Activated CD8-positive, alpha-beta T cell treated with anti-CD3 and anti-CD28 coated beads for 36 hours (primary cell): ENCODE measurements at places on chromosomes 3 and 15. TPM values are rescaled to one million over a fixed set of nuclear protein-coding genes. Genes with fewer than 3 reads are reported as not detected.
A peak's percentile ranks its signal among the peaks of the same experiment; 100 is the strongest.

GRCh38 chr15:90205886-90206285, 4.8 kb downstream of the SEMA4B start:
- no peaks in the 10 kb centered on the region for H3K27me3 ChIP-seq
- H3K4me1 ChIP-seq: peaks cover 16% of the 10 kb centered on the region
- no peak overlapping the region for H3K4me3 ChIP-seq
- no peak overlapping the region for H3K27ac ChIP-seq
- no peak for DNase-seq

DNA sequence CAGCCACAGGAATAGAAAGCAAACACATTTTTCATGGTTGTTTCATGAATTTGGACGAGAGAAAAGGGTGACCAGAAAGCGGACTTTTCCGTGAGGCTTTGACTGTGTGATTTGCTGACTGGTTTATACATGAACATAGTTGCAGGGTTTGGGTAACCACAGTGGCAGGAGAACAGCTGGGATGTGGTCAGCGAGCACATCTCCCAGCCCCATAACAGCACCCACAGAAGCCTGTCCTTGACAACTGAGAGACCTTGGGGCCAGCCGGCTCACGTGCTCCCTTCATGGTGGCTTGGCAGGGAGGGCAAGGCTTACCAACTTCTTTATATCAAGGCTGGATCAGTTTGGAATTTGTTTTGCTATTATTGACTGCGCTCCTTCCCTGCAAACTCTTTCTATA, 13.2 kb upstream of the RGMA start:
- H3K4me3 ChIP-seq: no peak overlapping the region
- H3K4me1 ChIP-seq: no peaks in the 10 kb centered on the region
- peaks cover 18% of the 10 kb centered on the region for H3K27me3 ChIP-seq
- no peaks in the 10 kb centered on the region for H3K36me3 ChIP-seq
- no peak for DNase-seq
- H3K27ac ChIP-seq: no peak overlapping the region

GRCh38 chr15:38562278-38562677, 2.3 kb downstream of the RASGRP1 start:
- H3K36me3 ChIP-seq: peaks cover 63% of the 10 kb centered on the region
- H3K4me1 ChIP-seq: peaks cover 68% of the 10 kb centered on the region
- peak overlapping the region; percentile 83 for H3K4me3 ChIP-seq
- DNase-seq: peak; percentile 60
- H3K27ac ChIP-seq: peak overlapping the region; percentile 96

- H3K27ac ChIP-seq: no peak overlapping the region
- peaks cover 63% of the 10 kb centered on the region for H3K4me1 ChIP-seq
- H3K27me3 ChIP-seq: no peaks in the 10 kb centered on the region
- H3K36me3 ChIP-seq: no peaks in the 10 kb centered on the region
Measured at GRCh38 chr15:63491116-63491827, 13.1 kb upstream of the USP3 start.

DNA sequence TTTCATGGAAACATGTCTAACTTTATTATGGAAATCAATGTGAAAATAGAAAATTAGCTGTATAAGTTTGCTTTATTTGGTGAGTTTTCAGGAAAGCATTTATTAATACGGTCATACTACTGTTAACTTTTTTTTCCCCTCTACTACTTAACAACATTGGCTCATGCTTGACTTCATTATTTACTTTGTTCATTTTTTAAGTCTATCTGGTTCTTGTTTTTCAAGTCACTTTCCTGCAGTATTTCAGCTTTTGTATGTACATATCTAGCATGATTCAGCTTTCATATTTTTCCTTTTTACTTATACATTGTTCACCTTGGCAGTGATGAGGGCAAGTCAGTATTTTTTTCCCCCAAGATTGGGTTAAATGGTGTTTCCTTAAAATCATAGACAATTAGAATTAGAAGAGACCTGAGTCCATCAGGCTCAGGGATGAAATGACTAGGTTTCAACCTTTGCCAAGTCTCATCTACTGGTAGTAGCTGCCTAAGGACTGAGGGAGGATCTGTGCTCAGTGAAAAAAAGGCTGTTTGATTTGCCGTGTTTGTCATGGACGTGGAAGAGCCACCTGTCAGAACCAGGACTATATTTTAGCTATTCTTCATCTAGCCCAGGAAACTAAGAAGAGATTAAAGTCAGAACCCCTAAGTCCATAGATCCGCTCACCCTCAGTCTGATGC, 15.4 kb downstream of the TMOD3 start:
- H3K4me3 ChIP-seq: no peak overlapping the region
- no peak for DNase-seq
- H3K27ac ChIP-seq: no peak overlapping the region
- H3K36me3 ChIP-seq: peaks cover 4% of the 10 kb centered on the region
- peaks cover 67% of the 10 kb centered on the region for H3K4me1 ChIP-seq

- no peaks in the 10 kb centered on the region for H3K27me3 ChIP-seq
- no peak overlapping the region for H3K4me3 ChIP-seq
- no peaks in the 10 kb centered on the region for H3K36me3 ChIP-seq
- no peak overlapping the region for H3K27ac ChIP-seq
- DNase-seq: no peak
Measured at GRCh38 chr3:2807514-2807913, 302.7 kb downstream of the IL5RA start.

GRCh38 chr3:47042231-47042791, 62.8 kb downstream of the NBEAL2 start:
- H3K4me3 ChIP-seq: no peak overlapping the region
- H3K27ac ChIP-seq: no peak overlapping the region
- peaks cover 40% of the 10 kb centered on the region for H3K36me3 ChIP-seq
- DNase-seq: no peak

DNA sequence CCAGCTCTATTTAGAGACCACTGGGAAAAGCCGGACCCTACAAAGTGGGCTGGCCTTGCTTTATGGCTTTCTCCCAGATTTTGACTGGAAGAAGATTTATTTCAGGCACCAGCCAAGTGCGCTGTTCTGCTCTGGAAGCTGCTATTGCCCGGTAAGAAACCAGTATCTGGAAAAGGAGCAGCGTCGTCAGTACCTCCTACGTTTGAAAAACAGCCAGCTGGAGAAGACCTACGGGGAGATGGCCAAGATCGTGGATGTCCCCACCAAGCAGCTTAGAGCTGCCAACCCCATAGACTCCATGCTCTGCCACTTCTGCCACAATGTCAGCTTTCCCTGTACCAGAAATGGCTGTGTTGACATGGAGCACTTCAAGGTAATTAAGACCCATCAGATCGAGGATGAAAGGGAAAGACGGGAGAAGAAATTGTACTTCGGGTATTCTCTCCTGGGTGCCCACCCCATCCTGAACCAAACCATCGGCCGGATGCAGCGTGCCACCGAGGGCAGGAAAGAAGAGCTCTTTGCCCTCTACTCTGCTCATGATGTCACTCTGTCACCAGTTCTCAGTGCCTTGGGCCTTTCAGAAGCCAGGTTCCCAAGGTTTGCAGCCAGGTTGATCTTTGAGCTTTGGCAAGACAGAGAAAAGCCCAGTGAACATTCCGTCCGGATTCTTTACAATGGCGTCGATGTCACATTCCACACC, 60.9 kb downstream of the PXYLP1 start:
- DNase-seq: no peak
- H3K4me1 ChIP-seq: peaks cover 15% of the 10 kb centered on the region

DNA sequence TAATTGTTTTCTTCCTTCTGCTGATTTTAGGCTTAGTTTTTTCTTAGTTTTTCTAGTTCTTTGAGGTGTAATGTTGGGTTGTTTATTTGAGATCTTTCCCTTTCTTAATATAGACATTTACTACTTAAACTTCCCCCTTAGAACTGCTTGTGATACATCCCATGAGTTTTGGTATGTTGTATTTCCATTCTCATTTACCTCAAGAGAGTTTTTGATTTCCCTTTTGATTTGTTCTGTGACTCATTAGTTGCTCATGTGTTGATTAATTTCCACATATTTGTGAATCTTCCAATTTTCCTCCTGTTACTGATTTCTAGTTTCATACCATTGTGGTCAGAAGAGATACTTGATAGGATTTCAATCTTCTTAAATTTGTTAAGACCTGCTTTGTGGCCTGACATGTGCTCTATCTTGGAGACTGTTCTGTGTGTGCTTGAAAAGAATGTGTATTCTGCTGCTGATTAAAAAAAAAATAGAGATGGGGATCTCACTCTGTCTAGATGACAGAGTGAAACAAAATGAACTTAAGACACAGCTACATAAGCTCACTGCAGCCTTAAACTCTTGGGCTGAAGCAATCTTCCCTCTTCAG, 22.3 kb downstream of the GRM2 start:
- H3K4me1 ChIP-seq: peaks cover 45% of the 10 kb centered on the region
- H3K27me3 ChIP-seq: peaks cover 1% of the 10 kb centered on the region
- peak overlapping the region; percentile 3 for H3K4me3 ChIP-seq
- no peak for DNase-seq
- H3K36me3 ChIP-seq: peaks cover 5% of the 10 kb centered on the region

DNA sequence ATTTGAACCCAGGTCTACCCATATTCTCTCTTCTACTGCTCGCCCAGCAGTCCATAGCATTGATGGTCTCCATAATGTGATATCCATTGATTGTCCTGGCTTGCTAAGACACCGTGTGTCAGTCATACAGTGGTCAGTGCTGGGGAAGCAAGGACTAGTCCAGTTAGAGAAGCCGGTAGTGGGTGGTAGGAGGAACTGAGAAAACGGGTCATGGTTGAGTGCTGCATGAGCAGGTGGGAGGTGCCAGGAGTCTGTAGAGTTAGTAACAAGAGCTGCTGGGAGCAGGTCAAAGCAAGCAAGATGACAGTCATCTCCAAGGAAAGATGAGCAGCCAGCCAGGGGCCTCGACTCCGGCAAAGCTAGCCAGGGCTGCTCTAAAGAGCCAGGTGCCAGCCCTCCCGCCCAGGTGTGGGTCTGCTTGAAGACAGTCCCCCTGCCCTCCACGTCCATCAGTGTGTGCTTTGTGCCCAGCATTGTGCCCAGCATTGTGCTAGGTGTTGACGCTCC, 29.5 kb upstream of the USP3 start:
- DNase-seq: peak; percentile 41
- H3K27me3 ChIP-seq: no peaks in the 10 kb centered on the region
- peaks cover 56% of the 10 kb centered on the region for H3K4me1 ChIP-seq
- H3K4me3 ChIP-seq: no peak overlapping the region
- H3K36me3 ChIP-seq: no peaks in the 10 kb centered on the region

DNA sequence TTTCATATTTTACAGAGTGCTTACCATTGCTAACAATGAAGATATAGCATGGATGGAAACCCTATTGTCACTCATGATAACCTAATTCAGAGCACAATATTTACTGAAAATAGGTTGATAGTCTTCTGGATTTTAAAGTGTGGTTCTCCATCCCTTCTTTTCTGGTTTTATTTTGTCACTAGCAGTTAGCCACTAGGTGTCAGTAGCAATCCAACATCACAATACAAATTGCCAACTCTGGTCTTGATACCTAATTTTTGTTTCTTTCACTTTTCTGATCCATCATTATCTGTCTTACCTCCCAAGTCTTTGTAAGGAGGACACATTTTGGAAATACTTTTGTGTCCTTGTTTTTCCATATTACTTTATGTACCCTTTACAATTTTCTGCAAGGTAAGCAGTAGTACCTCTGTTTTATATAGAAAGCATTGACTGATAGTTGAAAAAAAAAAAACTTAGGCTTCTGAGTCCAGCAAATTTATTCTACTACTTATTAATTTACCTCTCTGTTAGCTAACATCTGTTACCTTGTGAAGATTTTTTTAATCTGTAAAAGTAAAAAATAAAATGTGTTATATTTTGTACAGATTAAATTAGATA, 28.3 kb upstream of the CRYBG3 start:
- no peaks in the 10 kb centered on the region for H3K27me3 ChIP-seq
- H3K27ac ChIP-seq: no peak overlapping the region
- no peaks in the 10 kb centered on the region for H3K4me1 ChIP-seq
- H3K4me3 ChIP-seq: no peak overlapping the region
- no peaks in the 10 kb centered on the region for H3K36me3 ChIP-seq

DNA sequence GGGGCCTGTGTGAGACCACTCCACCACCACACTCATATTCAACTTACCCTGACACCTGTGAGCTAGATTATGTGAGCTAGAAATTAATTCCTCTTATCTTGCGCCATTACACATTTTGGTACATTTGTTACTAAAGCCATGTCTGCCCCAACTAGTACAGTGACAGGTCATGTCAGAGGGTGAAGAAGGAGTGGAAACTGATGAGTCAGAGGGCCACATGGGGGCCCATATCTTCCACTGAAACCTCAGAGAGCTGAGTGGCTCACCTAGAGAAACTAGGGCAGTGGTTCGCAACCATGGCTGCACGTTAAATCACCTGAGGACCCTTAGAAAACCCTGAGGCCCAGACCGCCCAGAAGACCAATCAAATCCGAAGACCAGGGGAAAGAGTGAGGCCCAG, 15.7 kb upstream of the MEF2A start:
- H3K4me3 ChIP-seq: no peak overlapping the region
- peak overlapping the region; percentile 27 for H3K27ac ChIP-seq
- peaks cover 12% of the 10 kb centered on the region for H3K4me1 ChIP-seq
- no peaks in the 10 kb centered on the region for H3K36me3 ChIP-seq
- H3K27me3 ChIP-seq: peaks cover 3% of the 10 kb centered on the region

GRCh38 chr3:95048564-95048963, 985.7 kb downstream of the NSUN3 start:
- no peak overlapping the region for H3K27ac ChIP-seq
- H3K27me3 ChIP-seq: no peaks in the 10 kb centered on the region
- no peak overlapping the region for H3K4me3 ChIP-seq
- no peaks in the 10 kb centered on the region for H3K36me3 ChIP-seq
- no peak for DNase-seq

DNA sequence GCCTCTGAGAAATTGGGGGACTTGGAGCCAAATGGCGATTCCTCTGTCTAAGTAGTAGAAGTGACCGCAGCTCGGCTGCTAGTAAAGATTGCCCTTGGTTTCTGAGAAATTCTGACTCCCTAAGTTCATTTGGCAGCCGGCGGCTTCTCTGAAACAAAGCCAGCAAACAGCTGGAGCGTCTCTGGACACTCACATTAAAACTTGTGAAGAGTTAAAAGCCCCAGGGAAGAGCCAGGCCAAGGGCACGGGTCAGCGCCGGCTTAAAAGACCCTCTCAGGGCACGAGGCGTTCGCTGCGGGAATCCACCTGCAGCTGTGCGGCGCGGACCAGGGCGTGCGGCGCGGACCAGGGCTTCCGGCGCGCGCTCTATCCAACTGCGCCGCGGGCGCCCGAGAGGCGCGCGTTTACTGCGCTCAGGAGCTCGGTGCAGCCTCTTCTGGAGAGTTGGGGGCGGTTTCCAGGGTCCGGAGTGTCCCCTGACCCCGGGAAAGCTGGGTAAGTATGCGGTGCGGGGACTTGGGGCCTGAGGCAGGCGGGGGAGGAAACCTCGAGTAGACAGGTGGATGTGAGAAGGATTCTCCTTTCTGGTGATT, at the start of gene COL6A5:
COL6A5 (plus strand) TSS at position 186 of the 593 bp plus-strand sequence. CDS start 27,967 bp downstream, outside the sequence.
- no peaks in the 10 kb centered on the region for H3K36me3 ChIP-seq
- H3K4me3 ChIP-seq: no peak within 1 kb of the TSS
- peaks cover 5% of the 10 kb centered on the region for H3K4me1 ChIP-seq
- peaks cover 42% of the 10 kb centered on the region for H3K27me3 ChIP-seq

GOLGA8H gene
- total RNA-seq: 0.34 TPM

FHIT gene
- 7.6 TPM for total RNA-seq

CPNE9 gene
- total RNA-seq: not detected

ZDHHC19 gene
- total RNA-seq: not detected

MEX3B gene
- total RNA-seq: 0.99 TPM

VILL gene
- 11.4 TPM for total RNA-seq

TMEM108 gene
- total RNA-seq: not detected

FBXL2 gene
- not detected for total RNA-seq

SENP8 gene
- total RNA-seq: 2.8 TPM
